H7 (cell line): ENCODE measurements at places on chromosomes 6 and 20.

GRCh38 chr20:34996243-34997028 lies 40.8 kb downstream of the MYH7B start:
- DNase-seq, result peak; percentile 34

GRCh38 chr6:10658910-10659698 lies 35.3 kb downstream of the C6orf52 start:
- DNase-seq, result no peak

- DNase-seq, result no peak
These were observed 60.7 kb upstream of the LAMA2 start for GRCh38 chr6:128822271-128822670.

GRCh38 chr6:97133067-97133466 lies 149.9 kb downstream of the MMS22L start:
- no peak for DNase-seq

- no peak for DNase-seq
These were observed 43.3 kb upstream of the PHACTR2 start for GRCh38 chr6:143634486-143634885.

- DNase-seq, result no peak
These were observed 75.3 kb downstream of the SNAP91 start for GRCh38 chr6:83633609-83634008.

GRCh38 chr6:6460416-6460815 lies 128.1 kb upstream of the LY86 start:
- DNase-seq, result no peak

DNA sequence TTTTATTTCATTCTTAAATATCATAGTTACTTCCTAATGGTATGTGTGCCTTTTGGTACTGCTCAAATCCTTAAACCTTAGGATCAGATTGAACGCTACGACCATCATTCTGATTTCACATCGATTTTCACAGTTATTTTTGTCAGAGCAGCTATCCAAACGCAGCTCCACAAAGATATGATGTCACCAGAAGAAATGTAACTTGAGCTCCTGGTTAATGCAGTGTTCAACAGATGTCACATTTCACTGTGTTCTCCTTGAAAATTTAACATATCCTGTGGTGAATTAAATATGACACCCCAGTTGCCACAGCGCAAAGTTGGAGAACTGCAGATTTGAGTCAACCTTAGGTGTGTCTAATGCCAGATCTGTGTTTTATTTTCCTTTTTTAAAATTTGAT lies 81.4 kb downstream of the CTNNBL1 start:
- no peak for DNase-seq

DNA sequence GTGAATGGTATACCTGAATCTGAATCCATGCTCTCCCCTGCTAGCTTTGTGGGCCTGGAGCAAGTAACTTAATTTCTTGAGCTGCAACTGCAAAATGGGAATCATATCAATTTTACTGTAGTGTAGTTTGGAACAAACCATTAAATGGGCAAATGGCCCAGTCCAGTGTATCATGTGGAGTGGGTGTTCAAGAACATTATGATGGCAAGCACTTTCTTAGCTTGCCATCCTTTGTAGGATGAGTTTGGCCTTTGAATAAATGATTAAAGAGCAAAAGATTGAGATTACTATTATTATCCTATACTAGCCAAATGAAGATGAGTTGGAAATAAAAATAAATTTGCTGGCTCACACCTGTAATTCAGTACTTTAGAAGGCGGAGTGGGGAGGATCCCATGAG lies 120.4 kb downstream of the SESN1 start:
- no peak for DNase-seq

- DNase-seq, result peak; percentile 84
These were observed 16.5 kb upstream of the NCR2 start for GRCh38 chr6:41318654-41319565.
